ENCODE measurements at places on chromosomes 3 and 15.

DNA sequence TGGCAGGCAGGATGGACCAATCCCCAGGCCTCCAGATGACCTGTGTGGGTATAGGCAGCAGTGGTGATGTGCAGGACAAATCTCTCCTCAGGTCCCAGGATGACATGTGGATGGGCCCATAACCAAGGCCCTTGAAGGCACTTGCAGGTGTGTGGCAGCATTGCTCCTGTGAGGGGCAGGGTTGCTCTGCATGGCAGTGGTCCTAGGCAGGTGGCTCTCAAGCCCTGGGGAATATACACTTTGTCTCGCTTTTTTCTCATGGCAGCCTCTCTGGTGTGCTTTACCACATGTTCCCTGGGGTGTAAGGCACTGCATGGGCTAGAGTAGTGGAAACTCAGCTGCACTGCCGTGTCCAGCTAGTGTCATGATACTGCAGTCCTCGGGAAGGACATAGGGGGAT lies 503.6 kb downstream of the UNC13C start:
- DNase-seq: no peak

GRCh38 chr3:187737368-187738070 lies 7.7 kb downstream of the BCL6 start:
- DNase-seq: peak; percentile 21

DNA sequence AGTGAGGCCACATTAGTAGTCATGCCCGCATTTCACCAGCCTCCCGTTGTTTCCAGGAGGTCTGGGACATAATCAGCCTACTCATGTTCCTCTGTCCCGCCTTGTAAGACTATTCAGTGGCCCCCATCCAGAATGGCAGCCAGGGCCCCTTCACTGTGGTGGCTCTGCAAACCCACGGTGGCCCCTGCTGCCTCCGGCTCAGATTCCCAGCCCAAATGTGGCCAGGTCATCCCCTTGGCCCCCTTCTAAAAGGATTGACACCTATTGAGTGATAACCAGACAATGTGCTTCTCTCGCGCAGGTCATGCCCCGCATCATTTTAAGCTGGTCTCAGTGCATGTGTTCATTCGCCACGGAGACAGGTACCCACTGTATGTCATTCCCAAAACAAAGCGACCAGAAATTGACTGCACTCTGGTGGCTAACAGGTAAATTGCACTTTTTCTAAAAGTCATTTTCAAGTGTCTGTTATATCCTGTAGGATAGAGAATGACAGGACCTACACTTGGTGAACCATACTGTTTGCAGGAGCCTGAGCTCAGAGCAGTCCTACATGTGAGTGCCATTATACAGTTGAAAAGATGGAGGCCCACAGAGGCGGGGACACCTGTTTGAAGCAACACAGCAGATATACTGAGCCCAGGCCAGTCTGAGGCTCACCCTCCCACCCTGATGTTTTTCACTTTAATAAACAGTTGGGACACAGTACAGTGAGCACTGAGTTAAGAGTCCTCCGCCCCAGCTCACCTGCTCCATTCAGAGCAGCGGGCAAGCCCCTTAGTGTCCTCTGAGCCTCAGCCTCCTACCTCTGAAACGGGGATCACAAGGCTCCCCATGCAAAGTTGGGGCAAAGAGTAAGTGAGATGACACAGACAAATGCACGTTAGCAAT lies 47.7 kb downstream of the PXYLP1 start:
- DNase-seq: peak; percentile 5

DNA sequence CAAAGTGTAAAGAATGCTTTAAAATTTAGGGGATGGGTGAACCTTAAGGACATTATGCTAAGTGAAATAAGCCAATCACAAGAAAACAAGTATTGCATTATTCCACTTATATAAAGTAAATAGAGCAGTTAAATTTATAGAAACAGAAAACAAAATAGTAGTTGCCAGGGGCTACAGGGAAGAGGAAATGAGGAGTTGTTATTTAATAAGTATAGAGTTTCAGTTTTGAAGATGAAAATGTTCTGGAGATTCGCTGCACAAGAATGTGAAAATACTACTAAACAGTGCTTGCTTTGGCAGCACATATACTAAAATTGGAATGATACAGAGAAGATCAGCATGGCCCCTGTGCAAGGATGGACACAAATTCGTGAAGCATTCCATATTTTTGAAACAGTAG lies 32.0 kb downstream of the DNAH12 start:
- no peak for DNase-seq

- DNase-seq: no peak
Measured at GRCh38 chr3:159996959-159997358, 8.3 kb downstream of the IL12A start.

DNA sequence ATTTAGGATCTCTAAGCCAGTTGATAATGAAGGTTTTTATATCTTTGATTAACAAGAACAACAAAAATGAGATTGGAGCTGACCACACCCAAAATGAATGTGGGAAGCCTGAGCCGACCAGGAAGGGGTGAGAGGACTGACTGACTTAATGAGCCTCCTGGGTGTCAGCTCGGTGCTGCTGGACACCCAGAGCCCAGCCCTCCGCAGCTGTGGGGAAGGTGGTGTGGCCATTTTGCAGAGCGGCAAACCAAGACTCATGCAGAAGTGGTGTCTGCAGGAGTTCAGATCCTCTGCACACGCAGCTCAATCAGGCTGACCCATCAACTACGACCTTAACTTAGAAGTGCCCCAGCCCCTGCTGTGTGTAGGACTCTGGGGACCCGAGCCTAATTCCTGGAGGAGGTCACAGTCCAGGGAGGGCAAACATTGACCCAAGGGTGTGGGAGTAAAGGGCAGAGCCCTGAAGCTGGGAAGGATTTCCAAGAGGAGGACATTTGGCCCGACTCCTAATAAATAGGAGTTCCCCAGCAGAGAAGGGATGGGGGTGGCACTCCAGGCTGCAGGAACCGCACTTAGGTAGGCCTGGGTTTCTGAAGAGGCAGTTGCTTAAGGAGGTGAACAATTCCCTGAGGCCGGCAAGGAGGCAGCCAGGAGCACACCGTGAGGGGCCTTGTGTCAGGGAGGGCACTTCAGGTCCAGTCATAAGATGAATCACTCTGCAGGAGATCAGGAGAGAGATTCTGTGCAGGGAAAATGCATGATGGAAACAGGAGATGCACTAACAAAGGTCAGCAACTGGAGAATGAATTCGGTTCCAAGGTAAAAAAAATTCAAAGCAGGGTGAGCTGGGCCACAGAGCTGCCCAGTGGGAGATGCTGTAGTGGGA lies 197.1 kb upstream of the TPM1 start:
- DNase-seq: no peak

DNA sequence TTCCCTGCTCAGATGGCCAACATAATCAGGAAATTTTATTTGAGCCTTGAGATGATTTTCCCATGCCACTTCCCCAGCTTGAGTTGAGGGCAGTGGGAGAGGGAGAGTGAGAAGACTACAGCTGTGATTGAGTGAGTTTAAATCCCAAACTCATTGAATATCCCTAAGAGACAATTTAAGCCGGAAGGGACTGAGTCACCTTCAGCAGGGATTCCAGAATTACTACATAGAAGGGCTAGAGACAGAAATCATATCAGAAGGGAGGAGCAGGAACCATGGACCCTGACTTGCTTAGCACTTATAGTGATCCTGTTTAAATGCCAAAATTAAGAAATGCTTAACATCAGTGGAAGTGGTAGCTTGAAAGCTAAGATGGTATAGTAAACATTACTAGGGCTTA lies 312.2 kb upstream of the SLCO3A1 start:
- DNase-seq: no peak

DNA sequence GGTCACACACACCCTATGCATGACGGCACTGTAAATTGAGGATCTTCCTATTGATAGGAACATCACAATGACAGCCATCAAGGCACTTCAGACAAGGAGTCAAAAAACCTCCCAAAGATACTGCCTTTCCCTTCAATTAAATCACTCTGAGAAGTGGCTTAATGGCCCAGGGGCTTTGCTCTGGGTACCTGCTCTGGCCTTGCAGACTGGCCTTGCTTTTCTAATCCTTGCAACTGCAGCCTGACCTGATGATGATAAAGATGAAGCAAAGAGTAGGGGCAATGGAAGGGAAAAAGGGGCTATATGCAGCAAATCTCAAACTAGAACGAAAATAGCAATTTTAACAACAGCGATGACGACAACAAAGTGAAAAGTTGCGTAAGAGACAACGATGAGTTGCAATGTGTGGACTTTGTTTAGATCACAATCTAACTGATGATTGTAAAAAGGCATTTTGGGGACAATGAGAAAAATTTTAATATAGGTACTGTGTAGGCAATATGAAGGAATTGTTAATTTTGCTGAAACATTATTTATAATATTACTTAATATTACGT lies 14.6 kb downstream of the ADAMTS9 start:
- DNase-seq: no peak

DNA sequence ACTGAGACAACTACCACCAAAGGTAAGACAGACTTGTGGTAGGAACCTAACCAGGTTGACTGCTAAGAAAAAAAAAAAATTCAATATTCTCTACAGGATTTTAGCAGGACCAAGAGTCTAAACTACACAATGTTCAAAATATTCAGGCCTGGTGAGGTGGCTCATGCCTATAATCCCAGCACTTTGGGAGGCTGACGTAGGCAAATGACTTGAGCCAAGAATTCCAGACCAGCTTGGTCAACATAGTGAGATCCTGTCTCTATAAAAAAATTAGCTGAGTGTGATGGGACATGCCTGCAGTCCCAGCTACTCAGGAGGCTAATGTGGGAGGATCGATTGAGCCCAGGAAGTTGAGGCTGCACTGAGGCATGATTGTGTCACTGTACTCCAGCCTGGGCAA lies 341.6 kb upstream of the WNT5A start:
- DNase-seq: no peak

DNA sequence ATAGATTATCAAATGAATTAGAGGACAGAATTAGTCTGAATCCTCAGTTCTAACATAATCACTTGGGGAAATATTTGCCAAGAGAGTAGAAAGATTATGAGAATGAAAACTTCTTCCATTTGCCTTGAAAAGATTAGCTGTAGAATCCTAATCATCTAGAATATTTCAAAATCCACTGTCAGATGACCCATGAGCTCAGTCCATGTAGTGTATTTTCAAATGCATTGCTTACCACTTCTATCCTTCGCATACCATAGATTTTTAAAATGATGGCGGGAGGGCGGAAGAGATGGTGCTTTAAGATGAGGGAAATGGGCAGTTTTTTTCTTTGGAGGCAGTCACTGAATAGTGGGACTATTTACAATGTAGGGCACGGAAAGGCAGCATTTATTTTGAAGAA lies 136.3 kb downstream of the SLCO3A1 start:
- DNase-seq: no peak

- DNase-seq: peak; percentile 57
Measured at GRCh38 chr3:39208463-39209055, 16.2 kb upstream of the XIRP1 start.

DNA sequence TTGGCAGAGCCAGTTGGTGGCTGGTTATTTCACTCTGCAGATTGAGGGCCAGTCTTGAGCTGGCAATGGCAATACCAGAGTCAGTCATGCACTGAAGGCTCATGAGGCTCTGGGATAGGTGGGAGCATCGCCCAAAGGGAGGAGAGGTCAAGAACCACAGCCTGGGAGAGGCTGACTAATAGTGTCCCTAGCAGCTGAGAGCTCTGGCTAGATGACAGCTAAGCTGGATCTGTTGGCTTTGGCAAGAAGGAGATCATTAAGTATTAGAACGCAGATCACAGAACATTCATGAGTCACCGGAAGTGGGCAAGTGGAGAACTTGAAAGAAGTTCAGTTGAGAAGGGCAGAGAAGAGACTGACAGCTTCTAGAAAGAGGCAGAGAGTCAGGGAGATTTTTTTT lies 521.1 kb downstream of the NR2F2 start:
- DNase-seq: no peak

DNA sequence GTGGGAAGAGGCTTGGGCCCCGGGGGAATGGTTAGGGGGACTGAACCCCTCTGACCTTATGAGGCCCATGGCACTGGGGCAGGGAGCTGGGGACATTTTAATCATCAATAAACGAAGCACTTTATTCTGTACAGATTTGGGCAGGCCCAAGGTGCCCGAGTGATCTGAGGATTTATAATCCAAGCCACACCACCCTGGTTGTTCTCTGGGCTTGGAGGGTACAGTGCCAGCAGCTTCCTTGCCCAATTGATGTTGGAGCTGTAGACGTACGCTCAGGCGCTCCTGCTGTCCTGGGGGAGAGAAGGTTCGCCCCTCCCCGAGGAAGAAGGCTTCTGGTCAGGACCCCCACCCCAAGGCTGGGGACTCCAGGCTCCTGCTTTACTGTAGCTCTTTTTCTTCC lies 12.5 kb downstream of the ZBTB47 start:
- no peak for DNase-seq

GRCh38 chr3:98440283-98440682 lies 22.7 kb upstream of the OR5K1 start:
- no peak for DNase-seq

DNA sequence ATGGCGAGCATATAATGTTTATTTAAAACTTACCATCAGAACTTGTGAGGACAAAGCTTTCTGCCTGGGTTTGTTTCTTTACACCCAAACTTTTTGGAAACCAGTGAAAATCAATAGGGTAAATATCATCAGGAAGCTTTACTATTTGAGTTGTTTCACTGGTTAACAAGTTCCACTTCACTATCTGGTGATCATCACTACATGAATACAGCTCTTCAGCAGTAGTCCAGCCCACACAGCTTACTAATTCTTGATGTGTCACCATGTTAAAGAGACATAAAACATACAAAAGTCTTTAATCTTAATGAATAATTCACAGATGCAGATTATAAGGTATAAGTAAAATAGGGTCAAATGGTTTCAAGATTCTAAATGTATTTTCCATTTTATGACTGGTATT lies 17.6 kb downstream of the IFT80 start:
- DNase-seq: no peak

DNA sequence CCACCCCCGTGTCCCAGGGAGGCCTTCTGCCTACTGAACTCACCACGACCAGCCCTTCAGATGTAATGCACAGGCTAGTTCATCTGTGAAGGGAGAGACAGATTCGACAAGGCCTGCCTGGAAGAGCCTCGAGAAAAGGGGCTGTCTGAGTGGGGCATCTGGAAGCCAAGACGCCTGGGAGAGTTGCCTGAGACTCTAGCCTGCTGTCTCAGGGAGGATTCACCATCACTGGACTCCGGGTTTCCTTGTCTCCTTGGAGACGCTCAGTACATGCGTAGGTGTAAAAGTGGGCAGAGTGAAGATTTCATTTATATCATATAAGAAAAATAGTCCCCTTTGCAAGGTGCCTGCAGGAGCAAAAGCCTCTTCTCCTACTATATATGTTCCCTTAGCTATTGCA lies 468.9 kb downstream of the FOXP1 start:
- DNase-seq: no peak
